ENCODE measurements at places on chromosomes 3 and 15.

GRCh38 chr3:178036451-178037144 lies 499.6 kb upstream of the KCNMB2 start:
- DNase-seq: no peak

DNA sequence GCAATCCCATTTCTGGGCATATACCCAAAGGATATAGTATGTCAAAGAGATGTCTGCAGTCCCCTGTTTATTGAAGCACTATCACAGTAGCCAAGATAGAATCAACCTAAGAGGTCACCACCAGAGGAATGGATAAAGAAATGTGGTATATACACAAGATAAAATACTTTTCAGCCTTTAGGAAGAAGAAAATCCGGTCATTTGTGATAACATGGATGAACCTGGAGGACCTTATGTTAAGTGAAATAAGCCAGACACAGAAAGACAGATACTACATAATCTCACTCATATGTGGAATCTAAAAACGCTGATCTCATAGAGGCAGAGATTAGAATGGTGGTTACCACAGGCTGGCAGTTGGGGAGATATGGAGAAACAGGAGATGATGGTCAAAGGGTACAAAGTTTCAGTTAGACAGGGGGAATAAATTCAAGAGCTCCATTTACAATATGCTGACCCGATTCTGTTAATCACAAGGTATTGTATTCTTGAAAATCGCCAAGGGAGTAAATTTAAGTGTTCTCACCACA lies 195.8 kb downstream of the MTHFS start:
- no peak for DNase-seq

GRCh38 chr3:134753999-134754742 lies 40.9 kb upstream of the EPHB1 start:
- DNase-seq: no peak

- DNase-seq: no peak
Observed at GRCh38 chr3:99131876-99132275, 230.4 kb upstream of the DCBLD2 start.

DNA sequence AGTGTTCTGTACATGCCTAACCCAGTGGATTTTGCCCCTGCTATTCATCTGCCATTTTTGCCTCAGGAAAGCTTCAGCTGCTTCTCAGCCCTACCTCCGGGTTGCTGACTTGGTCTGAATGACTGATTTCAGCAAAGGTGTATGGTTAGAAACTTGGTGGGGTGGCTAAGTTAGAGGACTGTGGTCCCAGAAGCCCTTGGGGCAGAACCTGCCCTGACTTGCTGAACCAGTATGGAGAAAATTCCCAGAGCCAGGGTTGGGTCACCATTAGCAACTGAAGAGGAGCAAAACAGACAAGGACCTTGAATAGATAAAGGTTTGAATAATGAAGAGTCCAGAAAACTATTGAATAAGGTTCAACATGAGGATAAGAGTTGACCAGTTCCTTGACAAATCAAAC lies 6.1 kb upstream of the WWTR1 start:
- no peak for DNase-seq

- no peak for DNase-seq
Observed at GRCh38 chr3:194565597-194566190, 67.5 kb downstream of the TMEM44 start.

- no peak for DNase-seq
Observed at GRCh38 chr3:60333710-60334109, 917.5 kb downstream of the FHIT start.

- DNase-seq: no peak
Observed at GRCh38 chr15:45254405-45254804, 2.4 kb downstream of the SLC28A2 start.

DNA sequence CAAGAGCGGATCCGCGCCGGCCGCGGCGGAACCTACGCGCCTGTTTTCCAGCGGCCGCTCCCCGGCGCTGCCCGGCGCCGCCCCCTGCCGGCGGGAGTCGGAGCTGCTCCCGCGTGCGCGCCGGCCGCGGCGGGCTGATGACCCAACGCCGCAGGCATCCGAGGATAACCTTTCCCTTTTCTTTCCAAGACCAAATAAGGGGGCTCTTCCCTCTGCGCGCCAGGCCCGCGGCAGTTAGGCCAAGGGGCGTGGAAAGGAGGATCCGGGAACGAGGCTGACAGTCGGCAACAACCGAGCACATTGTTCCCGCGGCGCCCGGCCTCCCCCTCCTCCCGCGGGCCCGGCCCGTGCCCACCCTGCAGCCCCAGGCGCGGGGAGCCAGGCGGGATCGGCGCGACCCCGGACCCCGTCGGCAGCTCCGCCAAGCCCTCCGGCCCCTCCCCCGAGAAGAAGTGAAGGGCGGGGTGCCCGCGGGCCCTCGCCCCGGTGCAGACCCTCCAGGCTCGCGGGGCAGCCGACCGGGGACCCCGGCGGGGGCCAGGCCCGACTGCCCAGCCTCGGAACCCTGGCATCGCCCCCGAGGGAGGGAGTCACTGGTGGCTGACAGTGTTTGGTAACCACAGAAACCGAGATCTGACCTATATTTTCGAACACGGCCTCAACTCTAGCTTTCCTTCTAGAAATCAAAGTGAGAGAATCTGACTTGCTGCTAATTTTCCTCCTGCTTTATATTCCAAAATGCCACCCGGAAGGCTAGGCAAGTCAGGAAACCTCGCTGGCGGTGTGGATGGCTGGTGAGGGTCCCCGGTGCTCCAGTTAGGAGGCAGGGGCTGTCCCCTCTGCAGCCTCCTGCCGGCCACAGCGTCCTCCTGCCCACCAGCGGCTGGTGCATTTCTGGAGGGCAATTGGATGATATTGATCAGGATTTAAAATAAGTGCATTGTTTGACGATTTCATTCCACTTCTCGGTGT lies 45.6 kb upstream of the SYNM start:
- no peak for DNase-seq

- DNase-seq: no peak
Observed at GRCh38 chr3:57783186-57784088, 27.3 kb downstream of the SLMAP start.

- no peak for DNase-seq
Observed at GRCh38 chr3:35028157-35028556, 611.2 kb upstream of the ARPP21 start.

GRCh38 chr3:12796171-12797123 lies at the start of gene CAND2:
Gene CAND2, plus strand, starts transcription at chr3:12796680. Its CDS starts 41 bp downstream, at chr3:12796721.
- DNase-seq: no peak

Measured in activated CD8-positive, alpha-beta memory T cell treated with anti-CD3 and anti-CD28 coated beads for 1 hour (primary cell).